ENCODE measurements at places on chromosomes 2 and 18.

- DNase-seq = no peak
These were observed 118.9 kb upstream of the ARL5A start for GRCh38 chr2:151946899-151947812.

GRCh38 chr2:60408811-60409530, 144.5 kb downstream of the BCL11A start:
- DNase-seq = no peak

DNA sequence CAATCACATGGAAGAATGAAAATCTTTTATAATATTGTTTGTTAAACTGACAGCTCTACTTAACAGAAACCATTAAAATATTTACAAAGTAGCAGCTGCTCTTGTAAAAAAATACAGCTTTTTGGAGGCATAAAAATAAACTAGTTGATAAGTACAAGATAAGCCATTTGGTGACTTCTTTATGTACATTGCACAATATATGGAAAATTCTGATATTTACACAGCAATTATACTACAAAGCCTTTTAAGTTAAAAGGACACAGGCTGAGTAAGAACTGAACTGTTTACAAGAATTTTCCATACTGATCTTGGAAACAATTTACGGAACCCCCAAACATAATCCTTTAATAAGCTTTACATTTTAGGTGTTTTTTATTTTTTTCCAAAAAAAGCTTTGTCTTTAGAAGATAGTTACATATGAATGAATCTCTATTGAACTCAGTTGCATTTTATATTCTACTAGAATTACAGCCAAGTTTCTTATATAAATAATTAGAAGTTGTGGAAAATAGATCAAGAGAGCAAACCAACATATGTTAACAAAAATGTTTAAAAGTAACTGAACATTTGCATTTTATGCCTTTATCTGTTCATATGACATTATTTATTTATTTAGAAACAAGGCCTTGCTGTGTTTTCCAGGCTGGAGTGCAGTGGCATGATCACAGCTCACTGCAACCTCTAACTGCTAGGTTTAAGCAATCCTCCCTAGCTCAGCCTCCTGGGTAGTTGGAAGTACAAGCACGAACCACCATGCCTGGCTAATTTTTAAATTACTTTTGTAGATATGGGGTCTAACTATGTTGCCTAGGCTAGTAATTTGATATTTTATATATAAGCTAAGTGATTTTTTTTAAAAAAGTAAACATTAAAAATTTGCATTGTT, 142.5 kb downstream of the OTX1 start:
- DNase-seq = no peak

- no peak for DNase-seq
These were observed 62.6 kb upstream of the ST6GAL2 start for GRCh38 chr2:106948540-106948939.

GRCh38 chr2:231138699-231139098, 13.9 kb upstream of the HTR2B start:
- DNase-seq = no peak

DNA sequence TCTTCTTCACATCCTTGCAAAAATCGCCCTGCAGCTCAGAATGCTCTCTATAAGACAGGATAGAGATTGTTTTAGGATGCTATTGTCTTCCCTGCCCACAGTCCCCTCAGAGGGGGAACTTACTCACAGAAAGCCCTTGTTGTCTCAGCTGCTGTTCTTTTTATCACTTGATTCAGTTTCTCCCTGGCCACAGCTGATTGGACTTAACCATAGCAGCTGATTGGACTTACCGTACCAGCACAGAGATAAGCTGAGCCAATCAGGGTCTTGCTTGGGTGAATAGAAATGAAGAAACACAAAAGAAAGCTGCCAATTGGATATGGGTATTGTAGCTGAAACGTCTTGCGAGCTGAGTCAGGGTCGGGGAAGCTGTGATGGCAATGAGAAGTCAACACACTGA, 194.2 kb upstream of the MEX3C start:
- DNase-seq = peak; percentile 52

- no peak for DNase-seq
These were observed 706.8 kb downstream of the SLC4A3 start for GRCh38 chr2:220334210-220334609.

DNA sequence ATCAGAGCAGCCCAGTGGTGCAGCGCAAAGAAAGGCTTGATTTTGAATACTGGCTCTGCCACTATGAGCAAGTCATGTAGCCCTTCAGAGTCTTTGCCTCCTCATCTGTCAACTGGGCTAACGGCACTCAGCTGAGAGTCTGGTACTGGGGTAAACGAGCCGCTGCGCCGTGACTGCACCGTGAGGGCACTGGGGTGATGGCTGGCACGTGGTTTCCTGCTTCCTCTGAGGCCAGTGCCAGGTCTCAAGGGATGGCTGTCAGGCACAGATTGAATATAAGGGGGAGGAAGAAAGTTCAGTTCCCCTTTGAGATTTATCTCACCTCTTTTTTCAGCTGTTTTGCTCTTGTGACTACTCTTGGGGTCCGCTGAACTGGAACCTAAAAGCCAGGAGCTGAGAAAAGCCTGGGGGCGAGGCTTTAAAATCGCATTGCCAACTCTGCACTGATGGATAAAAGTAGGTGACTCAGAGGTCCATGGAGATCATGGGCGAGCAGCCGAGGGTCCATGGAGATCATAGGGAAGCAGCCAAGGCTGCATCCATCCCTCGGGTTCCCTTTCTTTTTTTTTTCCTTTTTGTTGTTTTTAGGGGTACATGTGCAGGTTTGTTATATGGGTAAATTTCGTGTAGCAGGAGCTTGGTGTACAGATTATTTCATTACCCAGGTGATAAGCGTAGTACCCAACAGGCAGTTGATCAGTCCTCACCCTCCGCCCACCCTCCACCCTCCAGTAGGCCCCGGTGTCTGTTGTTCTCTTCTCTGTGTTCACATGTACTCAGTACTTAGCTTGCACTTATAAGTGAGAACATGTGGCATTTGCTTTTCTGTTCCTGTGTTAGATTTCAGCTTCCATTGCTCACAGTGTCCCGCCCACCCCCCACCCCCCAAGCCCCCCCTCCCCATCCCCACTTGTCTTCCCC, 114.3 kb downstream of the SPP2 start:
- no peak for DNase-seq

GRCh38 chr2:70891572-70892357, 43.9 kb upstream of the ATP6V1B1 start:
- no peak for DNase-seq

- DNase-seq = peak; percentile 56
These were observed 5.1 kb downstream of the NOL4 start for GRCh38 chr18:34219651-34220050.

GRCh38 chr2:88659538-88659915, 31.9 kb upstream of the RPIA start:
- no peak for DNase-seq

- DNase-seq = no peak
These were observed 202.4 kb downstream of the KLHL29 start for GRCh38 chr2:23587341-23587880.

- no peak for DNase-seq
These were observed 653.0 kb upstream of the CHAC2 start for GRCh38 chr2:53114582-53114981.

DNA sequence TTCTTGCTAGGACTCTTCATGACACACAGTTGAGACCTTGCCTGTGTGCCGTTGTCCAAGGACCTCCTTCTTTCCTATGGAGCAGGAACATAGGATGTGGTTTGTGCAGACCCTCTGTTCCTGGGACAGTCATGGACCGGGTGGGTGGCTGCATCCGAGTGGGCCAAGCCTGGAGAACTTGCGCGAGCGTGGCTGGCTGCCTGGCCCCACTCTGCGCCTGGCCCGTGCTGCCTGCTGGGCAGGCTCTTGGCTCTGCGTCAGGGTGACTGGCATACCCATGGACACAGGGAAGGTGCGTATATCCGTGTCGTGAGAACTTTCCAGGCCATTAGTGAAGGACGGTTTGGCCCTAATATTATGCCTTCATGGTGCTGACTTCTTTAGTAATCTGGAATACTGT, 68.2 kb downstream of the DCDC2C start:
- no peak for DNase-seq

GRCh38 chr2:60745330-60745729, 10.7 kb upstream of the PAPOLG start:
- DNase-seq = no peak

DNA sequence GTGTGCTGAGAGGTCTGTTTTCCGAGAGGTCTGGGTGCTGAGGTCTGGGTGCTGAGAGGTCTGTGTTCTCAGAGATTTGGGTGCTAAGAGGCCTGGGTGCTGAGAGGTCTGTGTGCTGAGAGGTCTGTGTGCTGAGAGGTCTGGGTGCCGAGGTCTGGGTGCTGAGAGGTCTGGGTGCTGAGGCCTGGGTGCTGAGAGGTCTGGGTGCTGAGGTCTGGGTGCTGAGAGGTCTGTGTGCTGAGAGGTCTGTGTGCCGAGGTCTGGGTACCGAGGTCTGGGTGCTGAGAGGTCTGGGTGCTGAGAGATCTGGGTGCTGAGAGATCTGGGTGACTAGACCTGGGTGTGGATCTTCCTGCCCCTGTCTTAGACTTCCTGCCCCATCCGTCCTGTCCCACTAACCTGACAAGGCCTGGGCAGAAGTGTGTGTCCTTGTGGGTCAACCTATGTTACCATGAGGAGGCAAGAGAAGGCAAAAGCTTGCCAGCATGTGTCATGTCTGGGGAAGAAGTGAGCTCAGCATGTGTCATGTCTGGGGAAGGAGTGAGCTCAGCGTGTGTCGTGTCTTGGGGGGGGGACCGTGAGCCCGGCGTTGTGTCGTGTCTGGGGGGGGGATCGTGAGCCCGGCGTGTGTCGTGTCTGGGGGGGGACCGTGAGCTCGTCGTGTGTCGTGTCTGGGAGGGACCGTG, 69.3 kb downstream of the KCNG2 start:
- no peak for DNase-seq

- peak; percentile 38 for DNase-seq
These were observed at the start of gene SLC4A3 for GRCh38 chr2:219627103-219628100. SLC4A3 (plus strand) TSS chr2:219627630; CDS start chr2:219627993, 363 bp downstream.

GRCh38 chr2:46977280-46977665, 61.7 kb upstream of the MCFD2 start:
- no peak for DNase-seq

- no peak for DNase-seq
These were observed 206.4 kb upstream of the SLC39A10 start for GRCh38 chr2:195450552-195451113.

DNA sequence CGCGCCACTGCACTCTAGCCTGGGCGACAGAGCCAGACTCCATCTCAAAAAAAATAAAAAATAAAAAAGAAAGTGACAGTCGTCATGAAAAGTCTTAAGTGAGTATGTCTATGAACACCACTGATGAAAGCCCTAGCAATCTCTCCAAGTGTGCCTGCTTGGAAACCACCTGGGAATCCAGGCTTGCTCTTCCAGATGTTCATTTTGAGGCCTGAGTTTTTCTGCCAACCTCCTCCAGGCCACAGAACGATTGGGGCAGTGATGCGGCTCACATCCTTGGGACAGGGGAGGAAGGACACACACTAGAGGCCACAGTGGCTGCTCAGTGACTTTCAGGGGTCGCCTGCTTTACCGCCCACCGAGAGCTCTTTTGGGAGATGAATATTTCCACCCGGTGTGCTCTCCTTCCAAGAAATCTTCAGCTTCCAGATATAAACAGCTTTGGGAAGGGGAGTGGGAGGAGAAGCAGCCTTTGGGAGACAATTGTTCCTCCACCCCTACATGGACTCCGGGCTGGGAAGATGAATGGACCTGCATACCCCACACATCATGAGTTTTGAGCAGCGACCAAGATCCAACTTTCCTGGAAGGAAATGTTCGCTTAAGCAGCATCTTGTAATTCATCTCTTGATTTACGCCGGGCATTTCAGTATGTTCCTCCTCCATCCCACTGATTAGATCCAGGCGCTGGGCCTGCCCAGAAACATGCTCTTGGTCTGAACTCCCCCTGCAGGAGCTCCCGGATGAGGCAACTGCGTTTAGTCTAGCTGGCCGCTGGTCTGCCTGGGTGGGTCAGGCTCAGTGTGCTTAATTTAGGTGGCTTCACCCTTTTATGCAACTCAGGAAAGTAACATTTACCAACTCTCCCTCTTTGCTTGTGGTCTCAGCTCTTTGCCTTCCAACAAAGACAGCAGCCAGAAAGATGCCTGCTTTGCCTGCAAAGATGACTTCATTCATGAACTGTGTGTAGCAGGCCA, 6.2 kb upstream of the ARMC9 start:
- DNase-seq = no peak

DNA sequence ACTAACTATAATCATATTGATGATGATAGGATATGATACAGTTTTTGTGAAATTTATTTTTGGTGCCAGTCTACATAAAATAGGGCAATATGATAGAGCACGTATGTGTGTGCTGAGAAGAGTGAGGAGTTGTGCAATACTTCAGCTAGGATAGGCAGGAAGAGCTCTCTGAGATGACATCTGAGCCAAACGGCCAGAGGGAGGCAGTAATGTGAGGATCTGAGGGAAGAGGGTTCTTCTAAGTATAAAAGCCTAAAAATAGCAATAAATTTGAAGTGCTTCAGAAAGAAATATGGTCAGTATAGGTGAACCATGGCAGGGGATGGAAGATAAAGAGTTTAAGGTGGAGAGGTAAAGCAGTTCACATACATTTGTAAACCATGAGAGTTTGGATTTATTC, 102.5 kb downstream of the OLA1 start:
- DNase-seq = no peak

DNA sequence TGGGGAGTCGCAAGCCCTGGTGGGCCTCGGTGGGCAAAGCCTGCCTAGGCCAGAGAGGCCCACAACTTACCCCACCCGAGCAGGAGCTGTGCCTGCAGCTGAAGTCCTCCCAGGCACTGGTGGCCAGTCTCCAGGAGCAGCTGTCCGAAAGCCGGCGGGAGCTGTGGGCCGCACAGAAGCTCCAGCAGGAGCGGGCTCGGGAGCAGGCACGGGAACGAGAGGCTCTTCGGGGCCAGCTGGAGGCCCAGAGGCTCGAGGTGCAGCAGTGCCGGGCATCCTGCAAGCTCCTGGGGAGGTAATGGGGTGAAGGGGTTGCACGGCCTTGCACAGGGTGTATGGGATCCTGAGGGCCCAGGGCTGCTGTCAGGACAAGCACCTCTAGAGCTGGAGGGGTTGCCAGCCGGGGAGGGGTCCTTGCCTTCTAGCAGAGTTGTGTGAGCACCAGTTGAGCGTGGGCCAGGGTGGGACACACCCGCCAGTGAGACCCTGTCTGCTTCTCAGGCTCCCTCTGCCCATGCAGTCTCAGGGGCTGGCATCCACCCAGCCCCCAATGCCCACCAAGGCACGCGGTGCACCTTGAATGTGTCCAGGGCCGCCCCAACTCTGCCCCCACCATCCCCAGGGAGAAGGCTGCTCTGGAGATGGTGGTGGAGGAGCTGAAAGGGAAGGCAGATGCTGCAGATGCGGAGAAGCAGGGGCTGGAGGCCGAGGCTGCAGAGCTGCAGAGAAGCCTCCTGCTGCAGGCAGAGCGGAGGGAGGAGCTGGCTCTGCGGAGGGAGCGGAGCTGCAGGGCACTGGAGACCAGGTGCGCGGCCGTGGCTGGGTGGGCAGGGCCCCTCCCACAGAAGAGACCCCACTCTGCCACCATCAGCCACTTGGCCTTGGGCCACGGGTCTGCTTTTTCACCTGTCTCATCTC, 27.2 kb downstream of the CROCC2 start:
- peak; percentile 6 for DNase-seq

- no peak for DNase-seq
These were observed 117.3 kb downstream of the CTIF start for GRCh38 chr18:48656176-48656575.

GRCh38 chr18:37258819-37259218, 306.8 kb downstream of the CELF4 start:
- no peak for DNase-seq

Data from head of caudate nucleus (tissue), 42 donors.